GM19239 (cell line): ENCODE measurements at places on chromosomes 6 and 20.
A peak's percentile ranks its signal among the peaks of the same experiment; 100 is the strongest.

DNA sequence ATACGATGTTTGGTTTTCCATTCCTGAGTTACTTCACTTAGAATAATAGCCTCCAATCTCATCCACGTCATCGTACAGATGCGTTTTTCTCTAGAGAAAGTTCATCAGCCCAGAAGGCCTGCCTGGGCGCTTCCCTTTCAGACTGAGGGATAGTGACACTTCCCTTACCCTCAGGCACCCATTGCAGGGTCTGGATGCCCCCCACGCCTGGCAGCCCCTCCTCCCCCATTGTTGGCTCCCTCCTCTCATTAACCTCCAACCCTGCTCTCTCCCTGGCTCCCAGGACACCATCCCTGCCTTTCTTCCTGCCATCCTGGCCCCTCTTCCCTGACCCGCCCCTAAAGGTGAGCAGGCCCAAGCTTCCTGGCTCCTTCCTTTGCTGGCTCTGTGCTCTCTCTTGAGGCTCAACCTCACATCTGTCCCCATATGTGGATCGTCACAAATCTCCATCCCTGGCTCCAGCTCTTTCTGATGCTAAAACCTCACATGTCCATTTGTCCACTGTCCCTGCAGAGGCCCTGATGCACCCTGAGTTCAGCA, 145.2 kb downstream of the SYCP2 start:
- DNase-seq = no peak

DNA sequence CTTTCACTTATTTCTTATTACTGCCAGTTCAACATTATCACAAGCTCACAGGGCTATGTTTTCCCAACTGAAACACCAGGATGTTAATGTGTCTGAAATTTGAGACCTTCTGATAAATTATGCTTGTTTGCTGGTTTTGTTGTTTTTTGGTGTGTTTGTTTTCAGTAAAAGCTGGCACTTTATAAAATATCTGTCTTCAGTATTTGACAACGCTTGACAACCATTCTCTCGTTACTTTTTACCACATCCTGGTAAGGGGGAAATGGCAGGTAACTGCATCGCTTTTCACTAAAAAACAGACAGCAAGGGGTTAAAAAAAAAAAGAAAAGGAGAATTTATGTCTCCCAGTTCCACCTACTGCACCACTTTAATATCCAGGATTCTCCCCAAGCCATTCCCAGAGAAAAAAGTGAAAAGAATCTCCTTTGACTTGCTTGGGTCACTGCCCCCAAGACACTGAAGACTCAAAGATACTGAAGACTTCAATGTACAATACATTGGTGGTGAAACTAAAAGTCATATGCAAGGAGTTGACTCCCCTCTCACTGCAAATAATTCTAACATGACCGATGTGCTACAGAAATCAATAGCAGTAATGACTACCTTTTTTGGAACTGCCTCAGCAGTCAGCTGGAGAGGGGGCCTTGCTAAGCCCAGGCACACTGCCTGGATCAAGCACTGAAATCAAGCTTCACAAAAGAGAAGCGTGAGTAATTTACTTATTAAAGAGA, 88.9 kb downstream of the HIVEP2 start:
- DNase-seq = no peak

- DNase-seq = no peak
Observed at GRCh38 chr6:129206821-129207220, 323.9 kb downstream of the LAMA2 start.

GRCh38 chr20:48595495-48596333, 232.1 kb downstream of the PREX1 start:
- no peak for DNase-seq

DNA sequence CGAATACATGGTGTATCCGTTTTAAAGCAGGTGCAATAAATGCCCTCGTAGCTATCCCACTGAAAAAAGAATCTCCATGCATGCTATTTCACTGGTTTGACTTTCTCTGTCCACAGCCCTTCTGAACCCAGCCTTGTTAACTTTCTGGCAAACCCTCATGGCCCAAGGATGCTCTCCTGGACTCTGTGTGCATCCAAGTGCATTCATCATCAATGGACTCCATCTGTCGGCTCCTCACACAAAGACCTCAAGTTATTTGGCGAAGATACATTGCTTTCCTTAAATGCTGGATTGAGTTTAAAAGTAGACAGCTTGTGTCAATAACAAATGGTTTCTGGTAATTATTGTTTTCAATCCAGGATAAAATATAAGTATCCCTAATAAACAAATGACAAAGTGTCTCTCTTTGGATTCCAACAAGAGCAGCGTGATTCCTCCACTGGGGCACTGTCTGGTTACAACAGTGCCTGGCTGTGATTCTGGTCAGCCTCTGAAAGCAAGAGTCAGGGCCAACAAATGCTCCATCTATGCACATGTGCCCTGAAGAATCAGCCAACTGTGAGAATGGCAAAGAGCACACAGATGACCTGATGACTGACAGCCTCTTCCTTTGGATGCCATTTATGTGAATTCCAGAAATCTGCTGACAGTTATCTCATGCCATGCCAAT, 55.7 kb downstream of the FYN start:
- DNase-seq = no peak

GRCh38 chr6:18044108-18044783, 56.8 kb upstream of the KIF13A start:
- DNase-seq = no peak

DNA sequence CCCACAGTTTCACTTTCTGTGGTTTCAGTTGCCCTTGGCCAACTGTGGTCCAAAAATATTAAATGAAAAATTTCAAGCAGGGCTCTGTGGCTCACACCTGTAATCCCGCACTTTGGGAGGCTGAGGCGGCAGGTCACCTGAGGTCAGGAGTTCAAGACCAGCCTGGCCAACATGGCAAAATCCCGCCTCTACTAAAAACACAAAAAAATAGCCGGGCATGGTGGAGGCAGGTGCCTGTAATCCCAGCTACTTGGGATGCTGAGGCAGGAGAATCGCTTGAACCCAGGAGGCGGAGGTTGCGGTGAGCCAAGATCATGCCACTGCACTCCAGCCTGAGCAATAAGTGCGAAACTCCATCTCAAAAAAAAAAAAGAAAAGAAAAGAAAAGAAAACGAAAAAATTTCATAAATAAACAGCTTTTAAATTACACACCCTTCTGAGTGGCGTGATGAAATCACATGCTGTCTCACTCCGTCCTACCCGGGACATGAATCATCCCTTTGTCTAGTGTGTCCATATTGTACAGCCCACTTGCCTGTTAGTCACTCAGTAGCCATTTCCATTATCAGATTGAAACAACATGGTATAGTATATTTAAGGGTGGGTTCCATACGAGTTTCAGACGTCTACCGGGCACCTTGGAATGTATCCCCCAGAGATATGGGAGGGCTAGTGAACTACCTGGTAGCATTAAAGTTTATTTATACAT, 11.7 kb downstream of the PTPRK start:
- DNase-seq = no peak

- no peak for DNase-seq
Observed at GRCh38 chr6:40320441-40320840, 266.7 kb downstream of the LRFN2 start.

DNA sequence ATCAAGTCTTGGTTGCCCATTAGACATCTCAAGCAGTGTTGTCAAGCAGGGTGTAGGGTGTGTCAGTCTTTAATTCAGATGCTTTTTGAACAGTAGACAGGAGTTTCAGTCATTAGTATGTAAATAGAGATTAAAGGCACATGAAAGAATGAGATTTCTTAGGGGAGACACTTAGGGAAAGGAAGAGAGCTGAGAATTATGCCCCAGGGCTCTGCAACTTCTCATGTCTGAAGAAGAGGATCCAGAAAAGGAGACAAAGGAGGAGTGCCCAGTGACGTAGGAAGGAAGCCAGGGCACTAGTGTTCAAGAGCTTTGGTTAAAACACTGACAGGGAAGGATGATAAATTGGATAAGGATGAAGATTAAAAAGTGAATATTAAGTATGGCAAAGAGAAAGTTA, 569.7 kb downstream of the NKAIN2 start:
- DNase-seq = no peak

DNA sequence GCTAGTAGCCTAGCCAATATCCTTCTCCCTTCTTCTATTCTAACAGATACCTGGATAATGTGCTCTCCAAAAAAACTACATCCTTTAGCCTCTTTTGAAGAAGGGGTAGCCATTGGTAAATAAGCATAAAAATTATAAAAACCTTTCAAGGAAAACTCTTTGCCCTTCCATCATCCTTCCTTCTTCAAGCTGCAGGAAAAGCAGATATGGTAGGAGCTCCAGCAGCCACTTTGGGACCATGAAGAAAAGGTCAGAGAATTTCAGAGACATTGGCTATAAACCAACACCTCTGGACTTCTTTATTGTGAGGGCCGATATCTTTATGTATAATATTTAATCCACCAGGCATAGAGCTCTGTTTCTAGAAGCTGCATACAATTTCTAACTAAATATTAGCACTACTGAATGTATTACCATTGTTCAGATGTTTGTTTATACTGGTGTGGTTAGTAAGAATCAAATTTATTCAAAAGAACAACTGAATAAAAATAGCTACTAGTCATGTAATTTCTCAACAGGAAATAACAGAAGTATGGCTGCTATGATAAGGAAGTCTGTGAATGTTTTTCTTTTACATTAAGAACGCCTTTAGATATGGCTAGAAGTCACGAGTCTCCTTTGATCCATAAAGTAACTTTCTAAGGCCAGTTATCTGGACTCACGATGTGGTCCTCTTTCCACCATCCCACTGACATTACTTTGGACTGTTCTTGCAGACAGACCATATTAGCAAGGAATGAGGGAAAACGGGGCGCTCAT, 32.2 kb downstream of the MYLK4 start:
- no peak for DNase-seq

GRCh38 chr20:19990850-19991249, 26.3 kb upstream of the NAA20 start:
- DNase-seq = no peak

- no peak for DNase-seq
Observed at GRCh38 chr6:142726616-142727015, 218.4 kb downstream of the HIVEP2 start.

DNA sequence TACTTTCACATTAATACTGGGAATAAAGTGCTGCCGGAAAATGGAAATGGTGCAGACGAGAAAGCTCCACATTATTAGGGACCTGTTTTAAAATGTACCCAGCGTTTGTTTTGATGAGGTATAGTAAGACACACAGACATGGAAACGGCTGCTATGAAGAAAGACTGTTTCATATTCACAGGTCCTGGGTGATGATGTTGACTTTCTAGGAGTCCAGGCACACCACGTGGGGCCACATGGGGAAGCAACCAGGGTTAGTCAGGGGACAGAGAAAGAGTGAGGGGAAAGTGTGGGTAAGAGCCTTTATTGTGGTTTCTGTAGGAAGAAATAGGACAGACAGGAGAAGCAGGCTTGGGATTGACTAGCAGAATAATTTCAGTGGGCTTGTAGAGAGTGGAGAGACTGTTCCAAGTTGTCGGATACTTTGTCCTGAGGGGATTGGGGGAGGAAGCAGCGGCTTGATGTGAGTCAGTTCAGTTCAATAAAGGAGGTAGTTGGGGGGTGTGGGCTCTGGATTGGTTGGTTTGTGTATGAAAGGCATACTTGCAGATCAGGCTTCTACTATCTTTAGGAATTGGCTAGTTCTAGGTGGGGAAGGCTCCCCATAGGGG, 112.0 kb upstream of the MCHR2 start:
- DNase-seq = no peak

- DNase-seq = no peak
Observed at GRCh38 chr20:12211361-12211760, 293.7 kb downstream of the BTBD3 start.

DNA sequence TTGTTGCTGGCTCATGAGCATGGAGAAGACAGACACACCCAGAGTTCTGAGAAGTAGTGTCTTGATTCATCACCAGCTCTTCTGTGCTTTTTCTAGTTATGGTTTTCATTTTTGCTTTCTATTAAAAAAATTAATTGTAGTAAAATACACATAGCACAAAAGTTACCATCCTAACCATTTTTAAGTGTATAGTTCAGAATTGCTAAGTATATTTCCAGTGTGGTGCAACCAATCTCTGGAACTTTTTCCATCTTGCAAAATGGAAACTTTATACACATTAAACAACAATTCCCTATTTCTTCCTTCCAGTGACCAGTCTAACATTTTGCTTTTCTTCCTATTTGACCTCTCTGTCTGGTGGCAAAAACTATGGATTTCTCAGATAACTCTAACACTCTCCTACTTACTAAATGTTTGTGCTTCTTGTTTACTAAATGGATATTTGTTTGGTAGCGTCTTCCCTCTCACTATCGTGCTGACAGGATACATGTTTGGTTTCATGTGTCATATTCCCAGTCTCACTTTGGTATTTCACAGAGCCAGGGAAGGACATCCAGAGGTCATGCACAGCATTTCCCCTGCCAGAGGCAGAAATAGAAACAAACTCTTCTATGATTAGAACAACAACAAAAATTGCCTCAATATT, 40.6 kb downstream of the TXLNB start:
- no peak for DNase-seq

GRCh38 chr6:90536520-90536919, 50.4 kb downstream of the MAP3K7 start:
- DNase-seq = no peak

- no peak for DNase-seq
Observed at GRCh38 chr6:7126754-7127153, 19.0 kb downstream of the RREB1 start.

GRCh38 chr20:10868299-10868698, 194.5 kb upstream of the JAG1 start:
- DNase-seq = no peak

DNA sequence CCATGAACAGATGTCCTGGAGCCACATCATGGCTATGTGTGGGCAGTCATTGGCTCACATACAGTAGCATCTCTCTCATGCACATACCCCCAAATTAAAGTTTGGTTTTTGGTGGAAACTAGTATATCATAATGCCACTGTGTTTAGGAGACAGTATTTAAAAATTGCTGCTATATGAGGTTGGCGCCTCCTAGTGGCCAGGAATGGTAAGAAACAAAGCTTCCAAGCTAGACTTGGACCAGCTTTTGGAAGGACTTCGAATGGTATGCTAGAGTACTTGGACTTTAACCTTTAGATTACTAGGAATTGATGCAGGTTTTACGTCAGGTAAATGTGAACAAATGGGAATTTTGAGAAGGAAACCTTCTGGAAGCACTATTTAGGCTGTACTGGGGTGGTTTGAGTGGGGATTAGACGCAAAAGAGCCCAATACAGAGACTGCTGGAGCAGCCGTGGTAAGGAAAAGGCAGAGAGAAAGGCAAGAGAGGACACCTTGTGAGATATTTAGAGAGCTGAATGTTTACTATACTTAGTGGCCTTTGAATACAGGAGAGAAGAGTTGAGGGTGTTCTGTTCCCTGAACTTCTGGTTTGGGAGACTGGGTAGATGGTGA, 23.8 kb downstream of the PRSS35 start:
- DNase-seq = peak; percentile 28

- no peak for DNase-seq
Observed at GRCh38 chr20:1479831-1480595, 11.2 kb downstream of the SIRPB2 start.
